Dermis lymphatic vessel endothelial cell (primary cell): ENCODE measurements at places on chromosomes 1 and 21. TPM values are rescaled to one million over a fixed set of nuclear protein-coding genes. Genes with fewer than 3 reads are reported as not detected.

C4BPA gene
- not detected in 2 replicates for total RNA-seq

HES3 gene
- total RNA-seq: not detected in 2 replicates

PCAT6 gene
- 0.22 TPM in 1 of 2 replicates, not detected in the other for total RNA-seq

OR14K1 gene
- total RNA-seq: 0.11 TPM in 1 of 2 replicates, not detected in the other

PYHIN1 gene
- not detected in 2 replicates for total RNA-seq

LYPLAL1 gene
- total RNA-seq: 13.5 and 14.9 TPM in 2 replicates

CFAP74 gene
- total RNA-seq: not detected in 2 replicates

PIK3CD gene
- 4.0 and 4.7 TPM in 2 replicates for total RNA-seq

ATAD3C gene
- 0.11 and 0.52 TPM in 2 replicates for total RNA-seq

ERMAP gene
- total RNA-seq: 9.1 and 10.7 TPM in 2 replicates

CYP4X1 gene
- total RNA-seq: 0.60 and 0.87 TPM in 2 replicates

RXRG gene
- total RNA-seq: not detected in 2 replicates

C1orf116 gene
- total RNA-seq: under 0.01 TPM in 1 of 2 replicates, not detected in the other

KRTAP21-3 gene
- not detected in 2 replicates for total RNA-seq

NLRP3 gene
- total RNA-seq: not detected in 2 replicates

ZSWIM5 gene
- total RNA-seq: 7.5 and 10.1 TPM in 2 replicates

FABP3 gene
- 0.43 TPM in 1 of 2 replicates, not detected in the other for total RNA-seq

PAQR6 gene
- 0.33 and 0.52 TPM in 2 replicates for total RNA-seq

RPTN gene
- not detected in 2 replicates for total RNA-seq

CDA gene
- total RNA-seq: 0.43 and 0.95 TPM in 2 replicates

OR6N1 gene
- total RNA-seq: not detected in 2 replicates
